Astrocyte (in vitro differentiated cells and primary cell): ENCODE measurements at places on chromosomes 13 and 19. TPM values are rescaled to one million over a fixed set of nuclear protein-coding genes. Genes with fewer than 3 reads are reported as not detected.
A peak's percentile ranks its signal among the peaks of the same experiment; 100 is the strongest.

The BABAM1 gene
- 112 and 115 TPM in 2 replicates for total RNA-seq

The LILRA6 gene
- not detected in 2 replicates for total RNA-seq

The ZNF541 gene
- not detected in 2 replicates for total RNA-seq

The POU2F2 gene
- total RNA-seq, result 7.7 and 8.3 TPM in 2 replicates

The MEIOSIN gene
- total RNA-seq, result not detected in 2 replicates

The ZGLP1 gene
- 2.5 and 3.4 TPM in 2 replicates for total RNA-seq

The TRIM28 gene
- total RNA-seq, result 339 and 351 TPM in 2 replicates

The LILRA1 gene
- not detected in 2 replicates for total RNA-seq

The ZNF585A gene
- total RNA-seq, result 4.2 and 5.9 TPM in 2 replicates

The ZSCAN1 gene
- total RNA-seq, result not detected in 2 replicates

The DNAAF3 gene
- 1.3 and 1.8 TPM in 2 replicates for total RNA-seq

The ZNF234 gene
- total RNA-seq, result 9.0 and 11.6 TPM in 2 replicates

The OR4F17 gene
- not detected in 2 replicates for total RNA-seq

The SLC17A7 gene
- total RNA-seq, result 0.12 and 0.16 TPM in 2 replicates

The SH2D3A gene
- total RNA-seq, result 0.91 and 2.6 TPM in 2 replicates

The FXYD1 gene
- total RNA-seq, result 0.52 and 1.1 TPM in 2 replicates

The CEACAM8 gene
- total RNA-seq, result not detected in 2 replicates

GRCh38 chr13:109436841-109437240 lies 349.5 kb downstream of the IRS2 start:
- DNase-seq, result no peak

DNA sequence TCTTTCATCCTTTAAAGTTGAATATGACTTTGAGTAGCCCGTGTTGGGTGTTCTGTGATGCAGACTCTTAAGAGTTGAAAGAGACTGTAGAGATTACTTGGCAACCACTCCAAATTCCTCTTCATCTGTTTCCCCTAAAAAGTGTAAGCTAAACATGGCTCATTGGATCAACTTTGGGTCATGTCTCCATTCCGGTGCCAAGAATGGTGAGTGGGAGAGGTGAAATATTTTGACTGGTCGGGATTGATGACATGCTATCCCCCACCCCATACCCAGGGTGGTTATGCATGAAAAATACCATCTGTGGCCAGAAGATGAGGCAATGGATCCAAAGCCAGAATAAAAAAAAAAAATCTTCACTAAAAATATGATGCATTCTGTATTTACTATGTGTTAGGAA lies 281.3 kb upstream of the SOX21 start:
- DNase-seq, result peak; percentile 47

GRCh38 chr19:4357095-4357797 lies 13.9 kb downstream of the MPND start:
- DNase-seq, result no peak

GRCh38 chr13:97109256-97109655 lies 112.9 kb upstream of the MBNL2 start:
- no peak for DNase-seq

DNA sequence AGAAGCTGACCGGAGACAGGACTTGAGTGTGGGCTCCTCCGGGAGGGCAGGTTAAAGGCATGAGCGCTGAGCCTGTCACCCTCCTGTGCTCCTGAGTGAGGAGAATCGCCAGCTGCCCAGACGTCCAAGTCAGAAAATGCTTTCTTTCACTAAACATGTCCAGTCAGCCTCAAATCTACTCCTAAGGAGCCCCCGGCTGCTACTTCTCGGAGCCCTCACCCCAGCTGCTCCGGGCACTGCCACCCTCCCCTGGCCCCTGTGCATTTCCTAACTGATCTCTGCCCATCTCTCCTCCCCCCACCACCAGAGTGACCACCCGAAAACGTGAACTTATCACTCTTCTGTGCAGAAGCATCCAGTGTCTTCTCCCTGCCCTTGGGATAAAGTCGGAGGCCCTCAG lies 277.5 kb upstream of the SOX1 start:
- no peak for DNase-seq

DNA sequence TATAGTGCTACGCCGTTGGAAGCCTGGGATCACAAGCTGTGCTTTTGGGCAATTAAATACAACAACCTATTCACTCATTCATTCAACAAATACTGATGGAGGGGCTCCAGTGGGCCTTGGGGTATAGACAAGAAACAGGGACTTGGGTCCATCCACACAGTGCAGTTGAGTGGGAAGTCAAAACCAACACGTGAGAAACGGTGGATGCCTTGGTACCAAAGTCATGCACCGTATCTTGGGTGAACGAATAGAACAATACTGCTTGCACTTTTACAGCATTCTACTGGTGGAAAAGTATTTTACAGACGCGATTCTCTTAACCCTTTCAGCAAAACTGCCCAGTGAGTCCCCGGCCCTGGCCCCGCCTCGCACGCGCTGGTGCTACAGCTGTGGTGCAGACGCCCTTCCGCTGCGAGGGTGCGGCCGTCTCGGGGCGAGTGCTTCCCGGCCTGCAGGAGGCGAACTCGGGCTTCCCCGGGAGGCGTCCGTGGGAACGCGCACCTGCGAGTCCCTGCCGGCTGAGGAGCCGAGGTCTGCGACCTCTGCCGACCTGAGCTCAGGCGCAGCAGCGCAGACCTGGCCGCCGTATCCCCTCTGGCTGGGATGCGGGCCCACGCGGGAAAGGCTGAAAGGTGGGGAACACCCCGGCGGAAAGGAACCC lies 8.3 kb downstream of the TNFRSF19 start:
- peak; percentile 55 for DNase-seq

DNA sequence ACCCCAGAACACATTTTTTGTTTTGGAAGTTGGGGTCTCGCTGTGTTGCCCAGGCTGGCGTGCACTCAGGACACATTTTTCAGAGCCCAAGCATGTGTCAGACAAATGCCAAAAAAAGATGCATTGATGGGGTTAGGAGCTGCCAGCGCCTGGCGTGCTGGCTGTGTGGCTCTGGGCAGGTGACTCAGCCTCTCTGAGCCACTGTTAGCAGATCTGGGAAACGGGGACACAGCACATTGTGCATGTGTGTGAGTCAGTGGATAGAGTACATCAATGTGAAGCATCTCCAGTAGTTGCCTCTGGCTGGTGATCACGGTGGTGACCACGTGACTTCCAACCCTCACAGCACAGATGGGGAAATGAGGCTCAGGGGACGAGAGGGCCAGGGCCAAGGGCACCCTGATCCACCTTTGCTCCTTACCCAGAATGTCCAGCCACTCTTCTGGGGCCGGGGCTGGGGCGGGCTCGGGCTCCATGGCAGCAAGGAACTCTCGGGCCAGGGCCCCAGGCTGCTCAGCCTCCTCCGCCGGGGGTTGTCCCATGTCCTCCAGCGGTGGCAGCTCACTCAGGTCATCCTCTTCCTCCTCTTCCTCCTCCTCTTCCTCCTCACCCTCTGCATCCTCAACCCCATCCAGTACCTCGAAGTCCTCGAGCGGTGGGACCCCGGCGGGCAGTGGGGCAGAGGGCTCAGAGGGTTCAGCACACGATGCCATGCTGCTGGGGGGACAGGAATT lies 1.9 kb downstream of the FKBP8 start:
- no peak for DNase-seq

DNA sequence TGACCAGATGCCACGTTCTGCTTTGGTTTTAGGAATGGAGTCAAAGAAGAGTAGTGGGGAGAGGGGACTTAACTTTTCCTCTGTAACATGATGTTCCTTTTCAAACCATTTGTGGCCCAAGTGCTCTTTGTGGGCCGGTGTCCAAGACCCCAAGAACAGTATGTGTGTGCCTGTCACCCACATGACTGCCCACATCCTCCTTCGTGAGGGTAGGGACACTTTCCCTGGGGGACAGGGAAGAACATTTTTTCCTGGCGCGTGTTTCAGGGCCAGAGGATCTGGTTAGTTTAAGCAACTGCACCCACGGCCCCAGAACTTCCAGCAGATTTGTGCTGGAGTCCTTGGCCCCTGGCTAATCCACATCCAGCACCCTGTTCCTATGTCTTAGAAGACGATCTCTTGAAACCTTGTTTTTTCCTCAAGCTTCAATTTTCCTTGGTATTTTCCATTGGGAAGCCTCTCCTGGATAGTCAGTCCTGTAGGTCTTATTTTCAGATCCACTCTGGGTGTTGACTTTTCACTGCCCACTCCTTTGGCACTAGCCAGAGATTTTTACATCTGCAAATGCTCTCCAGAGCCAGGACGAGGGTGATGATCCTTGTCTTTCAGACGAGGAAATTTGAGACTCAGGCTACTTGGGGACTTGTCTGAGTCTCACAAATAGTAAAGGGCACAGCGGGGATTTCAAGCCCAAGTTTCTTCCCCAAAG lies 10.8 kb upstream of the CCDC97 start:
- DNase-seq, result no peak

DNA sequence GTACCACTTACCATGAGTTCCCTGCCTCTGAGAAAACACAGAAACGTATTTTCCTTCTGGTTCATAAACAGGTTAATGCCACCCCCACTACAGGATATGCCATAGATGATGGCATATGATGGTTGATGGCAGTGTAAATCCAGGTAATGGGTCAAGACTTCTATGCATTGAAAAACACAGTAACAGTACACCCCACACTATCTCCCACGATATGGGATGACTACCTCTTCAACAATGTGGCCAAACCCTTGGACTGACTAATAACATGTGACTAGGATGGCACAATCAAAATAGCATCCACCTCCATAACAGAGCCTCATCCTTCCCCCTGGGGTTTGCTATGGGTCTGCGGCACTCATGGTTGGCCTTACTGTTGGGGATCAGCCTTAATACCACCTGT lies 22.0 kb downstream of the ZNF235 start:
- no peak for DNase-seq

- no peak for DNase-seq
Observed at GRCh38 chr13:25080773-25081172, 15.2 kb upstream of the PABPC3 start.

GRCh38 chr13:113145496-113145895 lies 13.0 kb upstream of the PROZ start:
- DNase-seq, result no peak

- DNase-seq, result no peak
Observed at GRCh38 chr19:18677156-18677555, 6.3 kb upstream of the CRTC1 start.

DNA sequence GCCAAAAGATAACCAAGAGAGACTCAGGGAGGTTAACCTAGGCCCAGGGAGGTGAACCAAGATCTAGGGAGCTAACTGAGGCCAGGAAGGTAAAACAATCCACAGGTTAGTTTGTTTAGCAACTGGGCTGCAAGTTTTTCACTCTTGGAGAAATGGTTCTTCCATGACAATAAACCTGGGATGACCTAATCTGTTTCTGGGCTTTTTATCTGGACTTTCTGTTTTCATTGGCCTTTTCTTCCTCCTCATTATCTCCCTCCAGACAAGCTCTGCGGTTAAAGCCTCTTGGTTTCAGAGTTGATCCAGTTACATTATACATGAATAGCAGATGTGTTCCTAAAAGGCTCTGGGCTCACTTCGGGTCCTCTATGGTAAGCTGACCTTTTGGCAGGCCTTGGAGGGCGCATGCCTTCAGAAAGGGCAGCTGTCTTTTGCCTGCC lies 44.2 kb downstream of the PCDH8 start:
- peak; percentile 40 for DNase-seq

GRCh38 chr19:38304352-38304865 lies 358 bp downstream of the C19orf33 start:
- no peak for DNase-seq

- DNase-seq, result no peak
Observed at GRCh38 chr19:31979362-31979761, 366.0 kb upstream of the ZNF507 start.

GRCh38 chr19:5814123-5814851 lies 9.4 kb downstream of the NRTN start:
- no peak for DNase-seq

DNA sequence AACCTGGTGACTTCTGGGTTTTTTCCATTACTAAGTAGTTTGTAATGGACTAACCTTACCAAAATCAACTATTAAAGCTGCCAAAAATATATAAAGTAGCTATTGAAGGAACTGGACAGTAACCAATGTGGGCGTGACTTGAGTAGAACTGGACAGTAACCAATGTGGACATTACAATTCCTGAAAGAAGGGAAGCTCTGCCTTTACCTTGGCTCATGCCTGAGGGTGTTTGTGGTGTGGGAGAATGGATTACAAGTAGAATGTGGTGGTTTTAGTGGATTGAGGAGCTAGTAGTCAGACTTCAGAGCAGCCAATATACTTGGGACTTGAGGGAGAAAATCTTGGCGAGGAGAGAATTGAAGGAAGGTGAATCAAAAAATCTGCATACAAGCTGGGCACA lies 17.5 kb downstream of the LRRC63 start:
- peak; percentile 39 for DNase-seq

DNA sequence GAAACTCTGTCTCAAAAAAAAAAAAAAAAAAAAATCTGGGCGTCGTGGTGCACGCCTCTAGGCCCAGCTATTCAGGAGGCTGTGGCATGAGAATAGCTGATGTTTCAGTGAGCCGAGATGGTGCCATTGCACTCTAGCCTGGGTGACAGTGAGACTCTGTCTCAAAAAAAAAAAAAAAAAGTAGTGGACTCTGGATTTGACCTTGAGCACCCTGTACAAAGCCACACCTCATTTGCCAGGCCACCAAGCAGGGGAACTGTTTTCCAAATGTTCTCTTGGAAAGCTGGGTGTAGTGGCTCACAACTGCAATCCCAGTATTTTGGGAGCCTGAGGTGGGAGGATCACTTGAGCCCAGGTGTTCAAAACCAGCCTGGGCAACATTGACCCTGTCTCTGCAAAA lies 3.8 kb upstream of the ZNF555 start:
- no peak for DNase-seq

DNA sequence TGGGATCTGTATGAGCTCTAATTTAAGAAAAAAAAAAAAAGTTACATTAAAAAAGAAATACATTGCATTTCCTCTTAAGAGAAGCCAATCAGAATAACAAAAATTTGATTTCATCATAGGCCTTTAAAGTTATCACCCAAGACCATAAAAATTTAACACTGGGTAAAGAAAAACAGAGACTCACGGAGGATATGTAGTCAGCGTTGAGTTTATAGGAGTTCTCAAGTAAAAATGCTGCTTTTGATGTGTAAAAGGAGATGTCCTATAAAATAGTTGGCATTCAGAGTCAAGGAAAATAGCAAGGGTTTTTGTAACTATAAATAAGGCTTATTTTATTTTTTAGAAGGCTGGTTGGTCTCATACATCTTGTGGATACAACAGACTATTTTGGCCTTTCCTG lies 191.1 kb downstream of the EFNB2 start:
- no peak for DNase-seq

GRCh38 chr13:95301183-95301967 lies at the start of gene ABCC4:
TSS of gene ABCC4 (minus strand) at chr13:95301451. CDS start at chr13:95301314, 137 bp downstream.
- peak; percentile 59 for DNase-seq

DNA sequence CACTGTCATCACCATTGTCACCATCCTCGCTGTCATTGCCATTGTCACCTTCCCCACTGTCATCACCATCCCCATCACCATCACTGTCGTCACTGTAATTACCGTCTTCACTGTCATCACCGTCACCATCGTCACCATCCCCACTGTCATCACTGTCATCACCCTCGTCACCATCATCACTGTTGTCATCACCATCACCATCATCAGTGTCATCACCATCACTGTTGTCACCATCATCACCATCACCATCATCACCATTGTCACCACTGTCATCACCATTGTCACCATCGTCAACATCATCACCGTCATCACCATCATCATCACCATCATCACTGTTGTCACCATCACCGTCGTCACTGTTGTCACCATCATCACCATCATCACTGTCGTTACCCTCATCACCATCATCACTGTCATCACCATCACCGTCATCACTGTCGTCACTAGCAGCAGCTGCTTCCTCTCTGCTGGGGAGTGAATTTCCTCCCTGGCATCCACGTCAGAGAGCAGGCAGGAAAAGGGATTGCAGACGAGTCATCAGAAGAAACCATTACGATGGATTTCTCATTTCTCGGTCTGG lies 27.3 kb downstream of the TMEM255B start:
- DNase-seq, result peak; percentile 50
